Esophagus squamous epithelium (tissue), 5 donors: ENCODE measurements at places on chromosomes 13 and 19.

- DNase-seq, result no peak
These were observed 10.3 kb downstream of the DNAJB1 start for GRCh38 chr19:14507704-14508542.

DNA sequence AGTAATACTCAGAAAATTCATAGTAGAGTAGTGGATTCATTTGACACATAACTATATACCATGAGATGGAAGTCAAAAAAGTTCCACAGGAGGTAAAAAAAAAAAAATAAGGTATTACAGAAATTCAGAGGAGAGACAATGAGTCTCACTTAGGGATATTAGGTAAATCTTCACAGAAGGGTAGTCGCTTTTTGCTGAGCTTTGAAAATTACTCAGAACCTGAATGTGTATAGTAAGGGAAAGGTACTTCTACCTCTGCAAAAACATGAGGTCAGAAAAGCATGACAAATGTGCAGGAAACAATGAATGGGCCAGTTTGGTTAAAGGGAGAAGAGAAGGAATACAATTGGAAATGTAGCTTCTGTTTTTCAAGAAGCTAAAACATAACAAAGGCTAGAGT lies 250.6 kb downstream of the ITGBL1 start:
- DNase-seq, result no peak

GRCh38 chr13:52779103-52779502 lies 39.5 kb upstream of the CNMD start:
- DNase-seq, result no peak

DNA sequence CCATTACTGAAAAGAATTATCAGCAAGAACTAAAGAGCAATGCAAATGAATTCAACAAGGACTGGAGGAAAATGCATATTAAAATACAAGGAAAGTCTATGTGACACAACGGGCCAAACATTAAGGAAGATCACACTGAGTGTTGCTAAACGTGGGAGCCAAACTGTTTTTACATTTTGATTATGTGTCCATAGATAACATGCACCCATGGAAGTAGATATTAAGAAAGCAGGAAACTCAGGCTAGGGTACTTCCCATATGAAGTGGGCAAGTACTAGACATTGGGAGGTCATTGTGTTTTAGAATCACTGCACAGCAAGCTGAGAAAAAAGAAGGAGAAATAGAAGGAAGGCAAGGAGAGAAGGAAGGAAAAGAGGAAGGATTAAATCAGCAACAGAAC lies 161.8 kb downstream of the KCTD12 start:
- DNase-seq, result no peak

DNA sequence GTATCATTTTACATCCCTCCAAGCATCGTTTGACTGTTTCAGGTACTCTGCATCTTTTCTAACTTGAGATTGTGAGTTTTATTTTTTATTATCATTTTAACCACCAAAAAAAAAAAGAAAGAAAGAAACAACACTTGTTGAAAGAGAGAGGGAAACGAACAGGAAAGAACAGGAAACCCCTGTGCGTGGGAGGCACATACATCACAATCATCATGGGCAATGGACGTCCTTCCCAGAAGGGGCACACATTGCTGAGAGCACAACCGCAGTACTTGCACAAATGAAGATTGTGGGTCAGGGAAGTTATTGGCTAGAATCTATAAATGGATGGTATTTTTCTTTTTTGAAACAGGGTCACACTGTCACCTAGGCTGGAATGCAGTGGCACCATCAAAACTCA lies 1.7 kb downstream of the CLC start:
- no peak for DNase-seq

- DNase-seq, result no peak
These were observed 15.5 kb upstream of the SIGLEC11 start for GRCh38 chr19:49976496-49976895.

- no peak for DNase-seq
These were observed 41.9 kb downstream of the GPC6 start for GRCh38 chr13:93268327-93269028.

DNA sequence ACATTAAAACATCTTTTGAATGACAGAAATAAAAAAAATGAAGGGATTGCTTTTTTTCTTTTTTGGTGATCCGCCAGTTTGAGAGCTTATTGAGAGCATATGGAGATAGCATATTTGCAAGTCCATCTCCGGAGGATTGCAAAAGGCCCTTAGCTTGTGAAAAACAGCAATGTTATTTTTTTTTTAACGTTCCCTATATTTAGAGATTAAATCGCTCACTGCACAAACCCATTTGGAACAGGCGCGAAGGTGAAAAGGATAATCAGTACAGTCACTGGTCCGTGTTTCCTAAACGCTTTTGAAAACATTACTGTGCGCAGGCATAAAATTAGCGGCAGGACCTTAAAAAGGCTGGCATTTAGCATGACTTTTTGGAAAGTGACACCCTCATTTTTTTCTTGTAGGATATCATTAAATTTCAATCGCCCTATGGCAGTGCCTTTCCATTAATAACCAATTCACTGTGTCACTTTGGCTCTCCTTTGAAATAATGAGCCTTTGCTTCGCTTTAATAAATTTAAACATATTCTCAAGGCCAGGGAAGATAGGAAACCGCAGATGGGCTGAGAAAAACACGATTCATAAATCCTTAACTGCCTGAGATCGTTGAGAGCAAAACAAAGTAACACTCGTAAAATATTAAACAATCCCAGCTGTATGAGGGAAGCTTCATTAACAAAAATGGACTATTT lies 342.2 kb downstream of the DACH1 start:
- no peak for DNase-seq

GRCh38 chr19:47377208-47377701 lies 28.1 kb downstream of the DHX34 start:
- no peak for DNase-seq

- DNase-seq, result no peak
These were observed 24.8 kb upstream of the IGFL4 start for GRCh38 chr19:46065486-46066071.

DNA sequence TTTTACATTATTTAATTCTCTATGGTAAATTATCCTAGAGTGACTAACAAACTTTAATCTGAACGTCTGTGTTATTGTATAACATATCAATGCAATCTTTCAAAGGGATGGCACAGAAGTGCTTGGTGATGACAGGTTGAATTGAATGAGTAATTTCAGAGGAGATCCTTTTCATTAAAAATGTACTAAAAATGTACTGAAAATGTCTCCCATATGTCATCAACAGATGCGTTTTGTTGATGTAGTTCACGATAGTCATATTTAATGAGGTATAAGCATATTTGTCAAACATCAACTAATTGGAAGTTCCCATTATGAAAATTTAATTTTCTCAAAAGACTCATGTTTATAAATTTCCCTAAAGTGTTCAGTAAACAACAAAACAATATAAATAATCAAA lies 1434.7 kb upstream of the PCDH20 start:
- DNase-seq, result no peak
